Fibroblast of lung (primary cell): ENCODE measurements at places on chromosomes 11 and 22. TPM values are rescaled to one million over a fixed set of nuclear protein-coding genes. Genes with fewer than 3 reads are reported as not detected.

DRAP1 gene
- total RNA-seq = 155 and 300 TPM in 2 replicates

MISFA gene
- 0.50 and 0.51 TPM in 2 replicates for total RNA-seq

ADAMTS15 gene
- total RNA-seq = 23.4 and 24.9 TPM in 2 replicates

PSMC3 gene
- total RNA-seq = 107 and 155 TPM in 2 replicates

RBM14 gene
- 14.1 and 27.6 TPM in 2 replicates for total RNA-seq

OR52K1 gene
- total RNA-seq = not detected in 2 replicates

SMIM35 gene
- total RNA-seq = not detected in 2 replicates

MRGPRX3 gene
- not detected in 2 replicates for total RNA-seq

OR51I1 gene
- 0.17 and 0.26 TPM in 2 replicates for total RNA-seq

RGL4 gene
- not detected in 2 replicates for total RNA-seq

OR52I1 gene
- total RNA-seq = not detected in 2 replicates

MUC6 gene
- total RNA-seq = not detected in 2 replicates

MYRF gene
- under 0.01 and 0.17 TPM in 2 replicates for total RNA-seq

OR5P2 gene
- 0.17 TPM in 1 of 2 replicates, not detected in the other for total RNA-seq

RASL10A gene
- not detected in 2 replicates for total RNA-seq
